A172 (cell line): ENCODE measurements at places on chromosomes 7 and 10. TPM values are rescaled to one million over a fixed set of nuclear protein-coding genes. Genes with fewer than 3 reads are reported as not detected.

Gene INHBA
- total RNA-seq: 0.34 and 0.53 TPM in 2 replicates

DNA sequence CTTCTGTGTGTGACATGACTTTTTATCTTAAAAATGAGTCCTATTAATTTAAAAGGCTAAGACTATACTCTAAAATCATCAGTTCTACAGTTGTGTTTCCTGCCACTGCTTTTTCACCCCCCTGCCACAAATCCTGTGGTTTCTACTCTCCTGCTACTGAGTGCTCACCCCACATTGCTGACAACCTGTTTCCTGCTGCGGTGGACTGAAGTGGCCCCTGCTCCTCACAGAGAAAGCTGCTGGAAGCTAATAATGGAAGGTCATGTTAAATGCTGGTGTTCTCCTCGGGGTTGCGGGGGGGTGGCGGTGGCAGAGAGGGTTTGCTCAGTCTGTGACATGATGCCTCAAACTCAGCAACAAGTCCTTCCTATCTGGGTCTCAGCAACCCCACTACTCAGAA, 113.2 kb upstream of the INHBA start:
- peak; percentile 48 for DNase-seq

Gene UPK3B
- 10.6 and 25.0 TPM in 2 replicates for total RNA-seq

Gene GOLGA7B
- 1.2 and 1.9 TPM in 2 replicates for total RNA-seq

DNA sequence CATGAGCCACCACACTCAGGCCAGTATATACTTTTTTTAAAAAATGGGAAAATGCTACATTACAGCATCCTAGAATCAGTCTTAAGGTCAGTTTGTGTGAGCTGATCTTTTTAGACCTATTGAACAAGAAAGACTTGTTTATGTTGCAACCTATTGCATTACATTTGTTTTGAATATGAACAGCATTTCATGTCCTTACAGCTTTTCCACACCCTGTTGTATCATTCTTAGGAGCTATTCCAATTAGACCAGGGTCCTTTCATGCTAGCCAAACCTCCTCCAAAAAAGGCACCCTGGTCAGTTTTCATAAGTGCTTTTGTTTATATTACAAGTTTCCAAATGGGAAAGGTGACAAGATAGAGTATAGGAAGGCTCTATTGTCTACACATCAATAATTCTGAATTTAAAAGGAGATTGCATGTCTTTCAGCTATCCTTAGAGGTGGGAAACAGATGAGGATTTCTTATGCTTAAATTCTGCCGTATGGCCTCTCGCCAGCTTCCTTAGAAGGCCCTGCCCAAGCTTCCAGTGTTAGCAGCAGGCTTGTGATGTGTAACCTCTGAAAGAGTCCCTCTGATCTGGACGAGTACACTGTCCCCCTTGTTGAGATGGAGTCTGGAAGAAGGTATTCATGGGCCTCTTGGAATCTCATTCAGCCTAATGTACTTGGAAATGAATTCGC, 171.9 kb downstream of the OTUD1 start:
- no peak for DNase-seq
